ENCODE measurements at places on chromosomes 12 and 14.

- no peak for DNase-seq
Observed at GRCh38 chr14:68139431-68140075, 320.0 kb downstream of the RAD51B start.

DNA sequence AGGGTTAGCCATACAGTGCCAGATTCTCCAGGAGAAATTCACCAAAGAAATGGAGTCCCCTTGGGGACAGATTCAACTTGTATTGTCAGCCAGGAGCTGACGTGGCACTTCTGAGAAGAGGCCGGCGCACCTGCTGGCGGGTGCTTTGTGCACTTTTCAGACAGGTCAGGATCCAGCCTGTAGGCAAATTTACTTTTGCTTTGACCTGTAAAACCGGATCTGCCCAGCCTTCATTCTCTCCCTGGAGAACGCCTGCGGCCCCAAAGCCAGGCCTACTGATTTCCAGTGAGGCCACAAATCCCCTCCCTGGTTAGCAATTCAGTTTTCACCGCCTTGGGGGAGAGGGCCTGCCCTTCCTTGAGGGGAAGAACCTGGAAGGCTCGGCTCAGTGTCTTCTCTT, 17.4 kb downstream of the P2RX4 start:
- no peak for DNase-seq

GRCh38 chr12:17949558-17950141, 140.3 kb downstream of the RERGL start:
- DNase-seq, result no peak

DNA sequence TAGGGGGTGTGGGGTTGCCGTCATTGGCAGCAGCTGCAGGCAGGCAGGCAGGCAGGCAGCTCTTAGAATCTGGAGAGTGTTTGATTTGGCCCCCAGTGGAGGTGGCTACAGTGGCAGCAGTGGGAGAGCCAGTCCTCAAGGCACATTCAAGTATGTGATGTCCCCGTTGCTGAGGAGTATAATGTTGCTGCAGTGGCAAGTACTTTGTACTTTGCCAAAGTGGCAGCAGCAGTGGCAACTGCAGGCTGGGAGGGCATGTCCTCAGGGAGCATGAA, 147.1 kb downstream of the PAPOLA start:
- DNase-seq, result no peak

- DNase-seq, result no peak
Observed at GRCh38 chr14:40784860-40785259, 821.8 kb upstream of the LRFN5 start.

- no peak for DNase-seq
Observed at GRCh38 chr12:93050026-93050747, 121.1 kb upstream of the EEA1 start.

- no peak for DNase-seq
Observed at GRCh38 chr14:60002819-60003492, 83.0 kb downstream of the LRRC9 start.

GRCh38 chr12:104295954-104296353, 7.6 kb upstream of the EID3 start:
- no peak for DNase-seq

- no peak for DNase-seq
Observed at GRCh38 chr12:74317078-74317601, 220.5 kb upstream of the ATXN7L3B start.

- DNase-seq, result no peak
Observed at GRCh38 chr14:22848351-22849164, 12.2 kb downstream of the MMP14 start.

DNA sequence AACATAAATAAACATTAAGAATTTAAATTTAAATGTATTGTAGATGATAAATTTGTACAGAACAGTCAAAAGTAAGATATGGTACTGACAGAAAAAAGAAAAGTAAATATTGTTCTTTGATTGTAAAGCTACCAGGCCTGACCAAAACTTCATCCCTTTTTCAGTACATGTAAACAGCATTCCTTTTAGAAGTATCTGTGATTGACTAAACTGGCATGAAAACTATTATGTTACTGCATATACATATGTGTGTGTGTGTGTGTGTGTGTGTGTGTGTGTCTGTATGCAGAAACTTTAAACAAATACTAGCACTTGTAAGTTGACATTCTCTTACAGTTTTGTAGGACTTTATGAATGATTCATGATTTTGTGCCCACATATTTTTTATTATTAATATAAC, 270.9 kb downstream of the C12orf50 start:
- no peak for DNase-seq

DNA sequence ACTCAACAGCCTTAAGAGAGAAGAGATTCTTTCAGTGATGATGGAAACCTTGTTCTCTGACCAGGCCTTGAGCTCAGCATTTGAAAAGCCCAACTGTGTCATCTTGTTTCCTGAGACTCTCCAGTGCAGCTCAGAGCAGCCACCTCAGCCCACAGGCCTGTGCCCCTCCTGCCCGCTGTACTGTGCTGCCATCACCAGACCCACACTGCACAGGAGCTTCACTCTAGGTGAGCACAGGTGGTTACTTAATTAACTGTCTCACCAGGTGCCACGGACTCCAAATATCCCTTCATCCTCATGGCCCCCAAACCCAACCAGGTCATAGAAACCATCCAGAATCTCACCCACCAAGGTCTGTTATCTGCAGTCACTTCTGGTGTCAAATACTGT, 51.3 kb downstream of the JAG2 start:
- no peak for DNase-seq

- DNase-seq, result no peak
Observed at GRCh38 chr12:74801625-74802024, 264.0 kb downstream of the ATXN7L3B start.

DNA sequence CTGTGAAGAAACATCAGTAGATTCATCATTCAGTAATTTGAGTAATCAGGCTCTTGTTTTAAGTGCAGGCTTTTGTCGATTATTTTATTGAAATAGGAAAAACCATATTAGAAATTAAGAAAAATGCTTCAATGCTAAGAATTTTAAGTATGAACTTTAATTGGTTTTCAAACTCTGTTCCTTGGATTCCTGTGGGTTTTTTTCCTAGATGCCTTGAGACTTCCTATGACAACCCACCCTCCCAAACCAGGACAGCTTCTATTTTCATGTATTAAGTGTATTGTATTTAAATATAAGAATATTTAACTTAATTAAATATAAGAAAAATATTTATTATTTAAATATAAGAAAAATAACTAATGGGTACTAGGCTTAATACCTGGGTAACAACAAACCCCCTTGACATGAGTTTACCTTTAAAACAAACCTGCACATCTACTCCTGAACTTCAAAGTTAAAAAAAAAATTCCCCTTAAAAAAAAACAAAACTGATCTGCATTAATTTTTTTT, 3.0 kb downstream of the ARHGAP5 start:
- no peak for DNase-seq

GRCh38 chr12:24328261-24328660, 378.8 kb upstream of the SOX5 start:
- DNase-seq, result no peak

DNA sequence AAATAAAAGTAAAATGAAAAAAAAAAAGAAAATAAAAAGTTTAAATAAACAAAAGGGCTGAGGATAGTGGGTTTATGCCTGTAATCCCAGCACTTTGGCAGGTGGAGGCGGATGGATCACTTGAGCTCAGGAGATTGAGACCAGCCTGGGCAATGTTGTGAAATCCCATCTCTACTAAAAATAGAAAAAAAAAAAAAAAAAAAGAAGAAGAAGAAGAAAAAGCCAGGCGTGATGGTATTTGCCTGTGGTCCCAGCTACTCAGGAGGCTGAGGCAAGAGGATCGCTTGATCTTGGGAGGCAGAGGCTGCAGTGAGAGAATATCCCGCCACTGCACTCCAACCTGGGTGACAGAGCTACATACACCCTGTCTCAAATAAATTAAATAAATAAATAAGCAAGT, 3.9 kb downstream of the TAOK3 start:
- DNase-seq, result no peak

- no peak for DNase-seq
Observed at GRCh38 chr12:26857465-26858176, 24.6 kb upstream of the ITPR2 start.

DNA sequence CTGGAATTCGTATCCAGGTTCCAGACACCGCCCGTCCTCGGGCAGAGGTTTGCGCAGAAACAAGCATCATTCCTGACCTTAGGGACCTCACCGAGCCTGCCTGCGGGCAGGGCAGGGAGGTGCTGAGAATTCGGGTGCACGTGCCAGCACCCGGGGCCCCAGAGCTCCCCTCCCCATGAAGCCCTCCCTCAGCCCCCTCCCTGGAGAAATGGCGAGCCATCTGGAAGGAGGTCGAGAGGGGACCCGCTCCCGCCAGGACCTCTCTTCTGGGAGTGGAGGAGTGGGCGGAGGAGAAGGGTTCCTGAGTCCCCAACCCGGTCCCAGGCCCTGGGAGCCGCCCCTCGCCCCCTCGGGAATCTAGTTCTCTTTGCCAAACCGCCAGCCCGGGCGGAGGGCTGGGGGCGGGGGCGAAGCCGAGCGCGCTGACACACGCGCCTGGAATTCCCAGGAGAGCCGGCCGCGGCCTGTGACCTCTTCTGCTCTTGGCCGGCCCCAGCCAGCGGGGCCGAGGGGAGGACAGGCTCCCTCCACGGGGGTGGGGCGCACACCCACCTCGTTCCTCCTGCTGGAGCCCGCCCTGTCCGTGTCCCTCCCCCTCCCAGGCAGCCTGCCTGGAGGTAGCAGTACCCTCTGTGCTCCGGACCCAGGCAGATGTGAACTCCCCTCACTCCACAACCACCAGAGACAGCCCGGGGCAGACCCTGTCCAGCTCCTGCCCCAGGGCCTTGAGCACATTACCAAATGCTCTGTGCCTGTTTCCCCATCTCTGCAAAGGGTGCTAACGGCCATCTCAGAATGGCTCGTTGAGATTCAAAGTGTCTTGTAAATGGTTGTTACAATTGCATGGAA, 23.0 kb upstream of the GPR132 start:
- no peak for DNase-seq

GRCh38 chr12:121957861-121958515, 39.6 kb downstream of the CFAP251 start:
- no peak for DNase-seq

DNA sequence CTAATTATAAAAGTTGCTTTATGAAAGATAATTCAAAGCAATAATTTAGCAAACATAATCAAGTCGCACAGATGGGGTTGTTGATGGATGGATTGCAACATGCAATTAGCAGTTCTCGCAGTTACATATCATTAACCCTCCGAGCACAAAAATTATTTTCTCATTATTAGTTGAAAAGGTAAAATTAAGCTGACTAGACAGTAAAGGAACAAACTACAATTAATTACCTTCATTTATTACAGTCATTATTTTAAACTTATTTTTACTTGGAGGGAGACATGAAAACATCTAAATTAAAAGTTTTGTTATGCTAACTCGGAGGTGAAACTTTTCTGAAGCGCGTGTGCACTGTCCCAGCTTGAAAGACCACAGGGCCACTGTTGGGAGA, 146.9 kb downstream of the PHETA1 start:
- no peak for DNase-seq

GRCh38 chr12:12718853-12719252, 1.7 kb downstream of the CDKN1B start:
- DNase-seq, result no peak

DNA sequence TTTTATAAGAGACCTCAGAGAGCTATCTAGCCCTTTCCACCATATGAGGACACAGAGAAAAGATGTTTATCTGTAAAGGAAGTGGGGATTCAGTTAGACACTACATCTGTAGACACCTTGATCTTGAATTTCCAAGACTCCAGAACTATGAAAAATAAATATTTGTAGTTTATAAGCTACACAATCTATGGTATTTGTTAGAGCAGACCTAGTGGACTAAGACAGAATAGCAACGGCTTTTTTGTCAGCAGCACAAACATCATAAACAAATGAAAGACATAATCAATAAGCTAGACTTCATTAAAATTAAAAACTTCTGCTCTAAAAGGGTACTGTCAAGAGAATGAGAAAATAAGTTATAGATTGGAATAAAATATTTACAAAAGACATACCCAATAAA, 810.1 kb downstream of the FSCB start:
- no peak for DNase-seq

DNA sequence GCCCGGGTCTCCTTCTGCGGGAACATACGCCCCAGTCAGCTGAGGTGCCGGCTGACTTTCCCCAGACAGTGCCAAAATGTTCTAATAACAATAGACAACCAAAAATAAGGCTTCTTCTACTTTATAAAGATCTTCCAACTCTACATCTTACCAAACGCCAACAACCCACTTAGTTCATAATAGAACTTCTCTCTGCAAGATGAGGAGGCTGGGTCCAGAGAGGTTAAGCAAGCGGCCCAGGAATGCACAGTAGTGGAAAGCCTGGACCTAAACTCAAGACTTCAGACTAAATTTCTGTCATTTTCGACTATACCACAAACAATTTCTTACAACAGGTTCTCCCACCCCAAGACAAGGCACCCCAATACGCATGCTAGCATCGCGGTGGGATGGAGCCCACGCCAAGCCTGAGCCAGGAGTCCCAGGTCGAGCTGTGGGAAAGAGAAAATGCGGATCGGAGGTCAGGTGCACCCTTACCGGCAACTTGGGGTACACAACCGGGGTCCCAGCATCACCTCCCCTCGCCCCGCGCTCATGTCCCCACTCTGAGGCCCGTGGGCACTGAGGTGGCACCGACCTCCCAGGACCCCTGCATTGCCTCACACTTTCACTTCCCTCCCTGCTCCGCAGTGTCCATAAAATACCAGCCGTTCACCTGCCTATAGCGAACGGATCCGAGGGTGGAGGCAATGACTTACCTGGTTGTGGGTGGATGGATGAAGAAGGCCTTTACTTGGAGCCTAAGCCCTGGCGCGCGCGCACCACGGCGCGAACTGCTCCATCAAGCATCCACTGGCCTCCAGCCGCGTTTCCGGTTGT, 42.1 kb upstream of the TBX5 start:
- no peak for DNase-seq

DNA sequence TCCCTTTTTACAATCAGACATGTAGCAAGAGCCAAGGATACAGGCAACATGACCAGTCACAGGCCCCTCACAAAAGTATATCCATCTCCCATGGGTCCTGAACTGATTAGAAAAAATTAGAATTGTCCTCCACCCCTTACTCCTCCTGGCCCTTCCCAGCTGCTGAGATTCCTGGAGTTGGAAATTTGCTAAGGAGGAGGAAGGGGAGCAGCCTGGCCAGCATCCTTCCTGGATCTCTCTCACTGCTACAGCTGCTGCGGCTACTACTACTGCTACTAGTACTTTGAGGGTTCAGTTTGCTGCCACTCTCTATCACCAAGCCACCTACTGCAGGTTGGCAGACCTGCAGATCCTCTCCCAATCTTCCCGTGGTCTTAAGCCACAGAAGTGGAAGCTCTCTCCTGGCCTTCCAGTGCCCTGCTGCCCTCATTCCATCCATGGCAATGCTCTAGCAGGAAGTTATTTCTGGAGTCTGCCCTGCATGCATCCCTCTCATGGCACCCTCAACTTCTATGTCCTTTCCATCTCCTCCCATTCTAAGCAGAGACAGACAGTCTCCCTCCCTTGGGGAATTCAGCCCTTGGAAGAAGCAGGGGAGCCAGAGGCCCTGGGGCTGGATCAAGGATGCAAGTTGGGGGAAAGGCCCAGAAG, 1.0 kb downstream of the ITGA7 start:
- DNase-seq, result no peak

- no peak for DNase-seq
Observed at GRCh38 chr12:94873734-94874517, 129.6 kb downstream of the NDUFA12 start.

Measured in stimulated activated CD8-positive, alpha-beta memory T cell treated with anti-CD3 and anti-CD28 coated beads, Interleukin-2, amount 100 ng/mL, for 48 hours (primary cell).